ENCODE measurements at places on chromosomes 3 and 15. TPM values are rescaled to one million over a fixed set of nuclear protein-coding genes. Genes with fewer than 3 reads are reported as not detected.

- H3K4me3 ChIP-seq = peak overlapping the region; percentile 80
- peaks cover 4% of the 10 kb centered on the region for H3K36me3 ChIP-seq
- H3K27ac ChIP-seq = no peak overlapping the region
- no peaks in the 10 kb centered on the region for H3K27me3 ChIP-seq
- peaks cover 2% of the 10 kb centered on the region for H3K4me1 ChIP-seq
Observed at GRCh38 chr15:84818261-84819131, 1.3 kb downstream of the ALPK3 start.

GRCh38 chr15:91223863-91224262, 123.8 kb downstream of the SV2B start:
- no peak overlapping the region for H3K27ac ChIP-seq
- H3K4me1 ChIP-seq = no peaks in the 10 kb centered on the region
- no peaks in the 10 kb centered on the region for H3K36me3 ChIP-seq
- H3K4me3 ChIP-seq = no peak overlapping the region
- no peak for DNase-seq

DNA sequence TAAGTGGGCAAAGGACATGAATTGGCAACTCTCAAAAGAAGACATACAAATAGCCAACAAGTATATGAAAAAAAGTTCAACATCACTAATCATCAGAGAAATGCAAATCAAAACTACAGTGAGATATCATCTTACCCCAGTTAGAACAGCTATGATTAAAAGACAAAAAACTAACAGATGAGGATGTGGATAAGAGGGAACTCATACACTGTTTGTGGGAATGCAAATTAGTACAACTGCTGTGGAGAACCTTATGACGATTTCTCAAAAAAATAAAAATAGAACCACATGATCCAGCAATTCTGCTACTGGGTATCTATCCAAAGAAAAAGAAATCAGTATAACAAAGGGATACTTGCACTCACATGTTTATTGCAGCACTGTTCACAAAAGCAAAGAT, 28.6 kb downstream of the NEK10 start:
- no peaks in the 10 kb centered on the region for H3K27me3 ChIP-seq
- no peak for DNase-seq
- no peak overlapping the region for H3K27ac ChIP-seq
- H3K36me3 ChIP-seq = no peaks in the 10 kb centered on the region
- H3K4me1 ChIP-seq = no peaks in the 10 kb centered on the region

The FAM131A gene
- total RNA-seq = 14.4 TPM

The TRIM42 gene
- total RNA-seq = not detected

The HIGD2B gene
- not detected for total RNA-seq

The NR2E3 gene
- 0.35 TPM for total RNA-seq

- no peak for DNase-seq
- H3K27me3 ChIP-seq = no peaks in the 10 kb centered on the region
- H3K36me3 ChIP-seq = peaks cover 3% of the 10 kb centered on the region
- peaks cover 11% of the 10 kb centered on the region for H3K4me1 ChIP-seq
Observed at GRCh38 chr15:90419738-90420406, 31.8 kb downstream of the IQGAP1 start.

The MEX3B gene
- 10.4 TPM for total RNA-seq

- no peaks in the 10 kb centered on the region for H3K4me1 ChIP-seq
- no peak for DNase-seq
- no peaks in the 10 kb centered on the region for H3K27me3 ChIP-seq
- no peak overlapping the region for H3K27ac ChIP-seq
Observed at GRCh38 chr3:39325236-39325635, 4.3 kb upstream of the CCR8 start.

The MFSD1 gene
- total RNA-seq = 10.4 TPM
